T-cell (primary cell): ENCODE measurements at places on chromosomes 2 and 18. TPM values are rescaled to one million over a fixed set of nuclear protein-coding genes. Genes with fewer than 3 reads are reported as not detected.

GRCh38 chr2:88090446-88091283 is 23.0 kb downstream of the SMYD1 start:
- no peak for DNase-seq
- no peaks in the 10 kb centered on the region for H3K36me3 ChIP-seq
- H3K27ac ChIP-seq: no peak overlapping the region
- peaks cover 8% of the 10 kb centered on the region for H3K4me1 ChIP-seq
- H3K27me3 ChIP-seq: no peaks in the 10 kb centered on the region

- no peak overlapping the region for H3K4me3 ChIP-seq
- no peaks in the 10 kb centered on the region for H3K36me3 ChIP-seq
- DNase-seq: no peak
- no peaks in the 10 kb centered on the region for H3K4me1 ChIP-seq
These were observed 16.5 kb downstream of the FBXO15 start for GRCh38 chr18:74131124-74131523.

GRCh38 chr18:5710235-5710634 is 166.4 kb upstream of the EPB41L3 start:
- no peaks in the 10 kb centered on the region for H3K36me3 ChIP-seq
- H3K27me3 ChIP-seq: no peaks in the 10 kb centered on the region
- no peaks in the 10 kb centered on the region for H3K4me1 ChIP-seq
- no peak overlapping the region for H3K4me3 ChIP-seq

Gene ITGA6
- total RNA-seq: 70.8 TPM

GRCh38 chr2:60560734-60561644 is 7.5 kb upstream of the BCL11A start:
- H3K27me3 ChIP-seq: no peaks in the 10 kb centered on the region
- peaks cover 14% of the 10 kb centered on the region for H3K4me1 ChIP-seq
- DNase-seq: no peak
- H3K36me3 ChIP-seq: no peaks in the 10 kb centered on the region
- H3K27ac ChIP-seq: no peak overlapping the region

DNA sequence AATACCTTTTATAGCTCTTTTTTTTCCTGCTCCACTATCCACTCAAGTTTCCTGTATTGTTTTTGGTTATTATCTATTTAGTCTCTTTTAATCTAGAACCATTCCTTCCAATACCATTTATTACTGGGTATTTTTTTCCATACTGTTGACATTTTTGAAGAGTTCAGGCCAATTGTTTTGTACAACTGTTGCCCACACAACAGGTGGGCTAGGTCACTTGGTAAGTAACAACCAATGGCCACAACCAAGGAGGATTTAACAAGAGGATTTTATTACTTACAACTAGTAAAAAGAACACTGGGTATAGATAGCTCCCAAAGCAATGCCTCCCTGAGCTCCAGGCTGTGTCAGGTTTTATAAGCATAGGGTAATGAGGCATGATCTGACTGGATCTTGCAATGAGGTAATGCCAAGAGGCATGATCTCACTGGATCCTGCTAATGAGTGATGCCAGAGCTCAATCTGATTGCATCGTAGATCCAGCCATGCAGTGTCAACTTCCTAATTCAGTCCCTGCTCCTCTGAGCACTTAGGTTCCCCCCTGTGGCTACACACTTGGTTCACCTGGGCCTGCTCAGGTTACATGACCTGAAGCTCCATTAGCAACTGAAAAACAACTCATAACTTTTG is 7.1 kb upstream of the CEP68 start:
- H3K27ac ChIP-seq: no peak overlapping the region
- no peaks in the 10 kb centered on the region for H3K27me3 ChIP-seq
- DNase-seq: no peak
- peaks cover 7% of the 10 kb centered on the region for H3K36me3 ChIP-seq
- H3K4me3 ChIP-seq: no peak overlapping the region

Gene CFAP221
- not detected for total RNA-seq

GRCh38 chr2:126714191-126714965 is 58.4 kb downstream of the GYPC start:
- H3K27me3 ChIP-seq: no peaks in the 10 kb centered on the region
- H3K4me1 ChIP-seq: no peaks in the 10 kb centered on the region
- no peaks in the 10 kb centered on the region for H3K36me3 ChIP-seq
- H3K4me3 ChIP-seq: no peak overlapping the region
- no peak for DNase-seq
- H3K27ac ChIP-seq: no peak overlapping the region

Gene RNF144A
- 85.7 TPM for total RNA-seq

Gene PKDCC
- 0.63 TPM for total RNA-seq

DNA sequence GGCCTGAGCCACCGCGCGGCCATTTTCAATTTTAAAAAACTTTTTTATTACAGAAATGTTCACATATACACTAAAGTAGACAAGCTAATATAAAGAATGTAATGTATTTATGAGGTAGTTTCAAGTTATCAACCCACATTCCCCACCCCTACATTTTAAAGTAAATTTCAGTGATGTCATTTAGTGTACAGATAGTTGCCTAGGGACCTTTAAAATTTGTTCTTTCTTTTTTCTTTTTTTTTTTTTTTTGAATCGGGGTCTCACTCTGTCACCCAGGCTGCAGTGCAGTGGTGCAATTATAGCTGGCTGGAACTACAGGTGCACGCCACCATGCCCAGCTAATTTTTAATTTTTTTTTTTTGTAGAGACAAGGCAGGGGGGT is 2.6 kb upstream of the LIMS1 start:
- H3K4me1 ChIP-seq: peaks cover 22% of the 10 kb centered on the region
- H3K4me3 ChIP-seq: no peak overlapping the region
- no peaks in the 10 kb centered on the region for H3K36me3 ChIP-seq
- DNase-seq: no peak

DNA sequence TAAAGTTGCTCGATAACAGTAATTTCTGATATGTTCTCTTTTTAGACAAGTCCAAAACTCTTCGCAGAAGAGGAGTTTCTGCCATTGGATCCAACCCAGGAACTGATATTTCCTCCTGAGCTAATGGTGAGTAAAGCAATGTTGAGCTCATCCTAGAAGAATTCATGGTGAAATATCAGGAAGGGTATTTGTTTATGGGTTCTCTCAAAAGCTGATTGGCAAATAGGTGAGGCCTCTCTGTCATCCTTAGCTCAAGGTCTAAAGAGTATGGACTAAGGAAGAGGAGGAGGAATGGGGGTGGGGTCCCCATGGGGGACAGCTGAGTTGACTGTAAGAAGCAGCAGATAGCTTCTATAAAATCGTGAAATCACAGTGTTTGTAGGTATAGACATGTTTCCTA is 18.2 kb downstream of the AOX1 start:
- DNase-seq: no peak
- no peaks in the 10 kb centered on the region for H3K36me3 ChIP-seq
- H3K27me3 ChIP-seq: no peaks in the 10 kb centered on the region
- no peak overlapping the region for H3K27ac ChIP-seq

Gene CTAGE1
- not detected for total RNA-seq
